Regular cardiac myocyte (primary cell): ENCODE measurements at places on chromosomes 1 and 21. TPM values are rescaled to one million over a fixed set of nuclear protein-coding genes. Genes with fewer than 3 reads are reported as not detected.

The RNU1-4 gene
- under 0.01 TPM in 2 replicates for total RNA-seq

The NCMAP gene
- total RNA-seq: not detected in 2 replicates

The SLC25A34 gene
- total RNA-seq: 0.28 and 0.38 TPM in 2 replicates

The EDN2 gene
- total RNA-seq: 0.28 TPM in 1 of 2 replicates, not detected in the other

The GSTM5 gene
- total RNA-seq: 0.19 and 3.9 TPM in 2 replicates

The OXCT2 gene
- total RNA-seq: 0.96 and 1.7 TPM in 2 replicates

The ILDR2 gene
- under 0.01 TPM in 2 replicates for total RNA-seq

The KTI12 gene
- 11.6 and 19.2 TPM in 2 replicates for total RNA-seq

The TRAPPC3 gene
- total RNA-seq: 103 and 114 TPM in 2 replicates

The SPRR4 gene
- not detected in 2 replicates for total RNA-seq

The LCE1E gene
- not detected in 2 replicates for total RNA-seq

The SLC1A7 gene
- 0.58 and 1.1 TPM in 2 replicates for total RNA-seq

The HEYL gene
- 0.19 and 0.28 TPM in 2 replicates for total RNA-seq

The SLC30A10 gene
- total RNA-seq: not detected in 2 replicates

The C1QC gene
- not detected in 2 replicates for total RNA-seq

The A3GALT2 gene
- 0.28 TPM in 1 of 2 replicates, not detected in the other for total RNA-seq

The BMP8A gene
- total RNA-seq: under 0.01 and 0.19 TPM in 2 replicates

The INPP5B gene
- 22.2 and 32.1 TPM in 2 replicates for total RNA-seq

The IFNAR2 gene
- total RNA-seq: 5.8 and 7.9 TPM in 2 replicates

The LAPTM5 gene
- total RNA-seq: 0.19 and 0.28 TPM in 2 replicates

The KIF1B gene
- total RNA-seq: 25.1 and 26.5 TPM in 2 replicates

The CFHR3 gene
- not detected in 2 replicates for total RNA-seq

The AMPD1 gene
- total RNA-seq: not detected in 2 replicates

The OR14A16 gene
- not detected in 2 replicates for total RNA-seq

The RPAP2 gene
- 7.1 and 10.4 TPM in 2 replicates for total RNA-seq

The ABCA4 gene
- 0.77 and 2.5 TPM in 2 replicates for total RNA-seq

The ZNF593OS gene
- 0.28 TPM in 1 of 2 replicates, not detected in the other for total RNA-seq

The FMO5 gene
- 0.19 and 2.5 TPM in 2 replicates for total RNA-seq

The F13B gene
- under 0.01 TPM in 1 of 2 replicates, not detected in the other for total RNA-seq

The VSIG8 gene
- total RNA-seq: not detected in 2 replicates

The C1orf87 gene
- total RNA-seq: not detected in 2 replicates

The KLHDC9 gene
- 0.28 and 0.38 TPM in 2 replicates for total RNA-seq

The CRYAA gene
- not detected in 2 replicates for total RNA-seq

The C4BPA gene
- not detected in 2 replicates for total RNA-seq

The NRIP1 gene
- 38.1 and 72.5 TPM in 2 replicates for total RNA-seq

The MAN1C1 gene
- total RNA-seq: 0.38 and 6.5 TPM in 2 replicates

The ERICH3 gene
- total RNA-seq: under 0.01 TPM in 1 of 2 replicates, not detected in the other

The PCNX2 gene
- 13.4 and 40.0 TPM in 2 replicates for total RNA-seq

The HCN3 gene
- 0.19 and 0.85 TPM in 2 replicates for total RNA-seq

The DSCAM gene
- not detected in 2 replicates for total RNA-seq

The GJA4 gene
- 0.58 and 0.85 TPM in 2 replicates for total RNA-seq

The C1orf115 gene
- total RNA-seq: 0.58 and 1.1 TPM in 2 replicates
